ENCODE measurements at places on chromosomes 6 and 20.

DNA sequence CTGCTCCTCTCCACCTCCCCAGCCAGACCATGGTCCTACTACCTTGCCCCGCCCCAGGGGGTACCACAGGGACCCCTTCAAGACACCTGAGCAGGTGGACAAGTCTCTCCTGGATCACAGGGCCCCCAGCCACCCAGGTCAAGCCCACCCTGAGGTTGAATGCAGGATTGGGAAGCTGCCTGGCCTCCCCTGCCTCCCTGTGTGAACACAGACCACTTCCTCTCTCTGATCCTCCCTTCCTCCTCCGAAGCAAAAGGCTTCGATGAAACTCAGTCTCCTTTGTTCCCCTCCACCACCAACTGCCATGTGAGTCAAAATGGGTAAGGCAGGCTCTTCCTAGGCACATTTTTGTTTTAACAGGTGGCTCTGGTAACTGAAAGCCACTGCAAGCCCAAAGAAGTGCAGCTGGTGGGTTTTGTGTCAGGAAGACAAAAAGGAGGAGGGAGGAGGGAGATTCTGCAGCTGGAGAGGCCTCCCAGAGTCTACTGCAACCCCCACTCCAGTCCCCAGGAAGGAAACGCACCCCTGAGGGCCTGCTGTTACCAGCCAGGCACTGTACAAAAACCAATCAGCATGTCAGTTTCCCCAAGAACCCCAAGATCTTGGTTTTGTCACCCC lies 5.4 kb downstream of the ADA start:
- peak; percentile 51 for DNase-seq

GRCh38 chr6:130500693-130501092 lies 134.9 kb downstream of the TMEM200A start:
- DNase-seq: no peak

- no peak for DNase-seq
These were observed 8.8 kb downstream of the CABLES2 start for GRCh38 chr20:62398120-62398821.

- no peak for DNase-seq
These were observed 85.5 kb upstream of the HS3ST5 start for GRCh38 chr6:114428341-114428740.

- no peak for DNase-seq
These were observed 147.2 kb downstream of the TRDN start for GRCh38 chr6:123489589-123489988.

DNA sequence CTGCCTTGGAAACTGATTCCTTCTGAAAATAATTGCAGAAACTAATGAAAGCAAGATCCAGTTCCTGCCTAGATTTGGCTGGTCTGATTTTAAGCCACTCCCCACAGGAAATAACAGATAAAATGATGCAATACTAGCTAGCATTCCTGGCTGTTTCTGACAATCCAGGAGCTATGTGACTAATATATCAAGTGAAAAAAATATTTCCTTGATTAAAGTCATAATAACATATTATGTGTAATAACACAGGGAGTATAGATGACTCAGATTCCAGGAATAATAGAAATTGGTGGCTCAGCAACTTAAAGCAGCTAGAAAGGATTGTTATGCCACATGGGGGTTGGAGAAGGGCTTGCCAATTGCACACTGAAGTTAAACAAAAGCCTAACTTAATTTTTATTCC lies 182.7 kb upstream of the SALL4 start:
- DNase-seq: no peak

DNA sequence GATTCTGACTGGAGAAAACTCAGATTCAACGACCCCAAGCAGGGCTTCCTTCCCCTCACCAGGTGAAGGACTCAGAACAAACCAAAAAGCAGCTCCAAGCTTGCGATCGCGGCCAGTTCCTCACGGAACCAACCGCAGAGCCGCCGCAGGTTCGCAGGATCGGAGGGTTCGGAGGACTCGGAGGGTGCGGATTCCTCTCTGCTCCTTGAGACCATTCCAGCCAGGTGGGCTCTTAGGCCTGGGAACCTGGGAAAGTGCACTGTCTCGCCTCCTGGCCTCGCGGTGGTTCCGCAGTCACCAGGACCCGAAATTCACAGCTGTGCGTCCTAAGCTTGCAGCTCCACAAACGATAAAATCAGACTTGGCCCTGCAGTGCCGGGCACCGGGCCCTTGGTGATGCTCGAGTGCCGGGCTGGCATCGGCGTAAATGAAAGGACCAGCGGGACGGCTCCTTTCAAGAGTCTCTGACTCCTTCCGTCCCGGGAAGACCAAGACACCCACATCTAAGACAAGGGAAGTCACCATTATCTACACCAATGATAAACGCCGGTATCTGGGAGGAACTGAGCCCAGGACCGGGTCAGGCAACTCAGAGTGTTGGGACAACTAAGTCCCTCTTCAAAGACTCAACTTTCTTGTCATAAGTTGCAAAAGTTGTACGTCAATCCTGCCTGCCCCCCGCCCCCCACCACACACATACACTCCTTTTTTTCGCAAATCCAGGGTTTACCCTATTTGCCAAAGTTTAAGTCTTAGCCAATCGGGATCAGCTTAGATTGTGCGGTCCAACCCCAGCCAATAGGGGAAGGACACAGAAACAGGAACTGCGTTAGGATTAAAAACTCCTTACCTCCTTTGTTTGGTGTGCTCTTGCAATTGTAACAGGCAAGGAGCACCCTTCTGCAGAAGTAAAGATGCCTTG lies 69.8 kb upstream of the PRSS16 start:
- peak; percentile 73 for DNase-seq

GRCh38 chr6:138310294-138310693 lies 67.4 kb upstream of the SMIM28 start:
- DNase-seq: no peak

- DNase-seq: no peak
These were observed 31.0 kb downstream of the DLGAP4 start for GRCh38 chr20:36336954-36337704.

DNA sequence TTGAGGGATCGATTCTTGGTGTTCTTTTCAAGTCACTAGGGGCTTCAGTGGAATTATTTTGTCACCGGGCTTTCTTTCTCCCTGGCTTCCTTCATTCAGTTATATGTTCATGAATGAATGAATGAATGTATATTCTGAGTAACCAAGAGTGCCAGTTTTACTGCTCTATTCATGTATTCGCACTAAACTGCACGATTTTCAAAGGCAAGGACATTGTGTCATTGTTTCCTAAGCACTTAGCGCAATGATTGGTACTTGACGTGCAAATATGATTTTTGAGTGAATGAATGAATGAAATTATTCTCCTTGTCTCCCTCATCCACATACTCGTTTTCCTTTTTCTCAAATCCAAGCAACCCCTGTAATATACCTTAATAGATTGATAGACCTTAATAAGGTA lies 822 bp downstream of the AFG1L start:
- DNase-seq: no peak

GRCh38 chr20:36408219-36408618 lies 102.1 kb downstream of the DLGAP4 start:
- DNase-seq: no peak

GRCh38 chr6:10194816-10195672 lies 219.8 kb downstream of the TFAP2A start:
- no peak for DNase-seq

- no peak for DNase-seq
These were observed 38.2 kb downstream of the FAM8A1 start for GRCh38 chr6:17638212-17638715.

- DNase-seq: no peak
These were observed 21.6 kb downstream of the NAPB start for GRCh38 chr20:23399568-23400241.

- no peak for DNase-seq
These were observed 703.1 kb downstream of the RFPL4B start for GRCh38 chr6:113050010-113050858.

- peak; percentile 5 for DNase-seq
These were observed 87.8 kb downstream of the GMDS start for GRCh38 chr6:2157441-2158127.

DNA sequence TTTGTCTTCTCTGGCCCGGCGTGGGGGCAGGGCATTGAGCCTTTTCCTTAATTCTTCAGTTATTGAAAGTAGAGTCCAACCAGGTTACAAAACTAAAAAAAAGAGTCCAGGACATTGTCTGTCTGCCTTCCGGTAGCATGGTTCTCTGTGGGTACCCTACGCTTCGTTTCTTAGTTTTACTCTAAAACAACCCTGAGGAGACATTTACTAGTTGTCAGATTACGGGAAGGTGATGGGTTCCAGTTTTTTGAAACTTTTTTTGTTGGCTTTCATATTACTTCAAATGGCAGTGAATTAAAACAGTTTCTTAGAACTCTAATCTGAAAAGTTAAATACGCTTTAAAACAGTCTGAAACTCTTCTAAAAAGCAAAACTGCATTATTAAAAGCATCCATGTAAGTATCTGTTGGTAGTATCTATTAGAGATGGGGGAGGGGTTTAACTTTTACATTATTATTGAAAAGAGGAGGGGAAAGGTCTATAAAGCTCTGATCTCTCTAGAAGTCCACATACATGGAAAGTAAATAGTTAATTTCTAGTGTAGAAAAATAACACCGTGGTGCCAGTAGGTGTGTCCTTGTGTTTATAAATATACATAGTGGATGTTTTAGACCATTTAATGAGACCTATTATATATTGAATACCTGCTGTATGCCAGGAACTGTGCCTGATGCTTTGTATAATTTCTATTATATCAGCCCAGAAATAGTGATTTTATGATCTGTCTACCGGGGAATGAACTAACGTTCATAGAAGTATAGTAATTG lies 2.2 kb downstream of the BICRAL start:
- DNase-seq: no peak

DNA sequence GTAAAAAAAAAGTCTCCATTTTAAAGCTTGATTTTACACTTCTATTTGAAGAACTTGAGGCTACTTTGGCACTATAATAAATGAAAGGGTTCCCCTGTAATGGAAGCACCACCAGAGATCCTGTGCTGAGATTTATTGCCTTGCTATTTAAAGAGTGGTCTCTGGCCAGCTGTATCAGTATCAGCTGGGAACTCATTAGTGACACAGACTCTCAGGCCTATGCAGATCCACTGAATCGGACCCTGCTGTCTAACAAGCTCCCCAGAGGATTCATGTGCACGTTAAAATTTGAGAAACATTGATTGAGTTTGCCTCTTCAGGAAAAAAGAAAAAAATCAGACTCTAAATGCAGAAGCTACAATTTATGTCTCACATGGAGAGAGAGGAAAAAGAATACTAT lies 299.9 kb upstream of the BMP2 start:
- no peak for DNase-seq

DNA sequence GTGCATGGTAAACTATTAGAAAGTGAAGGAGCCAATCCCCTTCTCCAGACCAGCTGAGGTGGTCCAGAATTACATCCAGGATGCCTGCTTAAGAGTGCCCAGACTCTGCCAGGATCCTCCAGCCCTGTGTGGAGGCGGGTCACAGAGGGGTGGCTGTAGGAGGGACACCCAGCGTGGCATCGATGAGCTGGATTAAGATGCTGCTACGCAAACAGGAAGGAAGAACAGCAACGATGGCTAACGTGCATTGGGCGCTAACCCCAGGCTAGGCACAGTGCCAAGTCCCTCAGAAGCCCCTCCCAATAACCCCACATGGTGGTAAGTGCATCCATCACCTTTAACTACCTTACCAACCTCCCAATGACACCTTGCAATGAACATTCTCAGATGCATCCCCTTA lies 63.9 kb upstream of the MRPS10 start:
- DNase-seq: peak; percentile 74

DNA sequence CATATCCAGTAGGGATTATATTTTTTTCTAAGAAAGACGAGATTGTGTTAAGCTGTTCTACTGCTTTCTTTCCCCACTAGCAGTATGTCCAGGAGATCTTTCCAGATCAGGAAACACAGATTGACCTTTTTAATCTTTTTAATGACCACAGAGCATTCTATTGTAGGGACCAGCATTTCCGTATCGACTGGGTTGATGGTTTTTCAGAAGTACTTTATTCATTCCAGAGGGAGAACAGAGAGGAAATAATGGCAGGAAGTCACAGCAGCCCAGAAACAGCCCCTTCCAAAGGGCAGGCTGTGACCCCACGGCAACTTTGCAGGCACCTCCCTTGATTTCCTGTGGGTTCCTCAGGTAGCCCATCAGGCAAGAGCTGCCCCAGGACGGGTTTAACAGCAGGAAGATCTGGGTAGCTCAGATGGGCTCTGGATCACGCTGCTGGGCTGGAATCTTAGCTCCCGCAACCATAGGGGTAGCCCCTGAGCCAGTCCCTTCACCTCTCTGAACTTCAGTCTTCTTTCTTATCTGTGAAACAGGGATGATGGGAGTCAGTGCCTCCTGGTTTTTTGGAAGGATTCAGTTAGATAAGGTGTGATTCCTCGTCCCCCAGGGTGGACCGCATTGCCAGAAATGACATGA lies 23.8 kb upstream of the CHMP4B start:
- no peak for DNase-seq

GRCh38 chr6:167731216-167731615 lies 95.5 kb upstream of the AFDN start:
- DNase-seq: no peak

- no peak for DNase-seq
These were observed 1121.7 kb upstream of the MAP3K7 start for GRCh38 chr6:91708534-91708933.

DNA sequence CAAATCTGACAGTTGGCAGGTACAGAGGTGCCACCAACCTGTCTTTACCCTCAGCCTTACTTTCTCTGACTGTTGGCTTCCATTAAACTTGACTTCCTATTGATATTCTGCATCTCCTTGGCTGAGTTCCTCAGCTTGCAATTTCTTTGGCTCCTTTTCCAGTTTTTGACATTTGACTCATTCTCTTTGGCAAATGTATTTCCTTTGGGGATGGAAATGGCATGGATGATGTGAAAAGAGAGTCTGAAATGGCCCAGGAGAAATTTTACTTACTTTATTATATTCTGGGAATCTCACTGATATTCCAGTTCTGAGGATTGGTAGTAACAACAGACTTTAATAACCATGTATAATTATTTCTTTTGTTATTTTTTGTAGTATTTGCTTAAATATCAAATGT lies 255.2 kb downstream of the CD109 start:
- no peak for DNase-seq

GRCh38 chr6:130326496-130326895 lies 39.3 kb upstream of the TMEM200A start:
- DNase-seq: no peak

DNA sequence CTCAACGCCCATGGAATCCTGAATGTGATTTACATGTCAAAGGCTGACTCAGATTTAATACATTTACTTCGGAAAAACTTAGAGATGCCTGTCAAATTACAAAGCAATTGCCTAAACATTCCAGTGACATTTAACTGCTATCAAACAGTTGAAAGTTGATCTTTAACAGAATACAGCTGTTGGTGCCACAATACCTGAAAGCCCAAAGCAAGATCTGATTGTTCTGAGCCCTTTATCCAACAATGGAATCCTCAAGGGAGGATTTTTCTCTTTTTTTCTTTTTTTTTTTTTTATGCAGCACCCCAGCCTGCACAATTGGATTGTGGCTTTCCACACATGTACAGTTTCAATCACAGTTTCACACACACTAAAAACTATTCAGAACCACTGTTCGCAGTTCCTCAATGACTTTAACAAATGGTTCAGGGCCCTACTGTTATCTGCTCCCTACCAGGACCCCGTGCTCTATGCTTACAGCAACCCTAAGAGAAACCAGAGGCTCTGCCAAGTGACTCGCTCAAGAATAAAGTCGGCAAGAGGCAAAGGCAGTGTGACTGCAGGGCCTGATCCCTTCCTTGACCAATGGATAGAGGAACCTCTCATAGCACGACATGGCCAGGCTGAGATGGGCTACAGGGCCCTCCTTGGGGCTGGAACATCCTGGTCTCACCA lies 33.3 kb downstream of the EPB41L2 start:
- no peak for DNase-seq

Data from CD4-positive, alpha-beta T cell treated with Interleukin-17A for 4 hours (primary cell).